Activated CD4-positive, alpha-beta T cell treated with anti-CD3 and anti-CD28 coated beads, Interleukin-2, amount 50 U/mL, for 4 hours (primary cell): ENCODE measurements at places on chromosomes 6 and 20.

DNA sequence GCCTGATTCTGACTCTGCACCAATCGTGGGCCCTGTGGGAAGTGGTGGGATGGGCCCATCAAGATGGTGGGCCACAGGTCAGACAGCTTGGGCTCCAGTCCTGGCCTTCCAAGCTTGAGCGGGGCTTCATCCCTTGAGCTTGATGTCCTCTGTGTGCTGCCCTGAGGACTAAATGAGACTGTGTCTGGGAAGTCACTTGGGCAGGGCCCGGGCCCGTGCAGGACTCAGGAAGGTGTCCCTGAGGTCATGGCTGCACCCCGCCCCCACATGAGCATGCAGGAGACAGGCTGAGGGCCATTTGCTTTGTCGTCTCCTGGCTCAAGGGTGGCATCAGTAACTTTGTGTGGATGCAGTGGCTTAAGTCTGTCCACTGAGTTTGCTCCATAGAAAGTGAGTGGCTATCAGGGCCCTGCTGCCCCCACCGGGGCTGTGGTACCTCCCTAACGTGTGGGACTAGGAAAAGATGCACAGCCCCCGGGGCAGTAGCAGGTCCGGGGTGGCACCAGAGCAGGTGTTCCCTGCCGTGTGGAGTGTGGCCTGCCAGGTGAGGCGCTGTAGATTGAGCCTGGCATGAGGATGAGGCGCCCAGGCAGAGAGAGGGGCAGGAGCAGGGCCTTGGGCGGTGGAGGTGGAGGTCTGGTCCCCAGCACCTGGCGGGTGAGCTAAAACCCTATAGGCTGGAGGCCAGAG lies 298.6 kb downstream of the TAF4 start:
- no peak for DNase-seq

GRCh38 chr6:71706523-71706922 lies 179.8 kb upstream of the RIMS1 start:
- DNase-seq = no peak

DNA sequence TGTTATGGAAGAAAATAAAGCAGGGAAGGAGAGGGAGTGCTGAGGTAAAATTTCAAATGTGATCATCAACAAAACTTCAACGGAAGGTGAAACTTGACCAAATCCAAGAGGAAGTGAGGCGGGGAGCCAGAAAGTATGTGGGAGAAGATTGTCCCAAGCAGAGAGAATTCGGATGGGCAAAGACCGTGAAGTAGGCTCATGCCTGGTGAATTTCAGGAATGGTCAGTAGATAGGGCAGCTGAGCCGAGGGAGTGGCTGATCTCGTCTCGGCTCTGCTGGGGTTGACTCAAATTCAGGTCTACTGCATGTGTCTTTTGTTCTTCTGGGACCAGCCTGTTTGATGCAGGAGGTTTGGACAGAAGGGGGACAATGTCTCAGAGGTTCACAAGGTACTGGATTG lies 7.0 kb upstream of the CSNK2A1 start:
- no peak for DNase-seq

DNA sequence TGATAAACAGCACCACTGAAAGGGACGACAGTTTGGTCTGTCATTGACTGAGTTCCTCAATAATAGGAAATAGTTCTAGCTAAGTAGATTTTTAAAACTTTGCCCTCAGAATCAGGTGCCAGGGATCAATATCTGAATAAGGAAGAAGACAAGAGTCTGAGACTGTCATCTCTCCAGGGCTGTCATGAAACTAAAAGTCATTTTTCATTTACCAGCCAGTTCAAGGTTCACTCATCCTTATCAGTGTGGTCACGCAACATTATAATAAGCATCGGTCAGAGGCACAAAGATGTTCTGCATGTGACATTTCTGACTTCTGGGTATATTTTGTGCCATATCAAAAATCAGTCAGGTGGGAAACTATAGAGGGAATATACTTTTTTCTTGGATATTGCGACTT lies 52.5 kb upstream of the E2F3 start:
- no peak for DNase-seq

DNA sequence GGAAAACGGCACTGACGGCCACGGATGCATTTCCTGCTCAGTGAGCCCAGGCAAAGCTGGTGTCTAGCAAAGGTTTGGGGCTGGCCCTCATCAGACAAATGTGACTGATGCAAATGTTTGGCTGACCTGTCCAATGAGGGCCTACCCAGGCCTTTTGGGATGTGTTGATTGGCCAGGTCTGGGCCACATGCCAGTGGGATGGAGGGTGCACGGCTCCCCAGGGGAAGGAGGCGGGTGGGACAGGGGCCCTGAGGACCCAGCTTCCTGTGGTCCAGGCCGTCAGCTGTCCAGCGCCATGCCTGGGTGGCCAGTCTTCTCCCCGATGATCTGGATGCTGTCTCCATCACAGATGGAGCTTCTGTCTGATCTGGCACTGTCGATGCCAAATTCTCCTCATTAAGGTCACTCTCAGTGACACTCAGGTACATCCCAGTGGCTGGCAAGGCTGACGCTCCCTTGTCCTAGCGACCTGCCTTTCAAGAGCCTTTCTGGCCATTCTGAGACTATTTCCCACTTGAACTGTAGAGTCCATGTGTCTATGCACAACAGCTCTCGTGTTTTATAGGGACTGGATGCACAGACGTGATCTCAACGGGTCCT lies 43.0 kb downstream of the NTSR1 start:
- no peak for DNase-seq

DNA sequence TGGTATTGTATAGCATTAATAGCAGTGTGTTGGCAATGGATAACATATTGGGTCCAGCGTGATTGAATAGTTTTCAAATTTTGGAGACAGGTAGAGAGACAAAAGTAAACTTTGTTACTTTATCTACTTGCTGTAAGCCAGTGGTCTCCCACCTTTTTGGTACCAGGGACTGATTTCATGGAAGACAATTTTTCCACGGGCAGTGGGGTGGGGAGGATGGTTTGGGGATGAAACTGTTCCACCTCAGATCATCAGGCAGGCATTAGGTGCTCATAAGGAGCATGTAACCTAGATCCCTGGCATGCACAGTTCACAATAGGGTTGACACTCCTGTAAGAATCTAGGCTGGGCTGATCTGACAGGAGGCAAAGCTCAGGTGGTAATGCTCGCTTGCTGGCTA lies 14.6 kb upstream of the PROKR2 start:
- DNase-seq = no peak

DNA sequence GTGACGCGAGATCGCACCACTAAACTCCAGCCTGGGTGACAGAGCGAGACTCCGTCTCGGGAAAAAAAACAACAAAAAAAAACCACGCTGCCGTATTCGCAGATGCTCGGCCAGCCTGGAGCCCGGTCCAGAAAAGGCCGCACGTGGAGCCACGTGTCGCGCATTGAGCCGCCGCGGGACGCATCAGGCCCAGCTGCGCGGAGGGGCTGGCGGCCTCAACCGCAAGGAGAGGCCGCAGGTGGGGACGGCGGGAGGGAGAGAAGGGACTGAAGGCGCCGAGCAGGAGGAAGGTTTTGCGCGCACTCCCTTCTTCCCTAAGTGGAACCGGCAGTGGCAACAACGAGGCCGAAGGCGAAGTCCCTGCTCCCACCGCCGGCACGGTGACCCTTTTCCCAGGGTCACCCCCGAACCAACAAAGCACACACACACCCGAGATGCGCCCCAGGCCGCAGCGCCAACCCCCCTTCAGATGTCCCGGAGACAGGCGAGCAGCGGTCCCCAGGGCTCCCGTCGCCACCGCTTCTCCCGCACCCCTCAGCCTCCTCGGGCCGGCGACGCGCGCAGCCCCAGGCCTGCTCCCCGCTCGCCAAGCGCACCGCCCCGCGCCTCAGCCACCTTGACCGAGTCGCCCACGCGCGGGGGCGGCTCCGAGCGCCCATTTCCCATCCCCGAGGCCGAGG lies 681 bp downstream of the SYCP2 start:
- DNase-seq = no peak

DNA sequence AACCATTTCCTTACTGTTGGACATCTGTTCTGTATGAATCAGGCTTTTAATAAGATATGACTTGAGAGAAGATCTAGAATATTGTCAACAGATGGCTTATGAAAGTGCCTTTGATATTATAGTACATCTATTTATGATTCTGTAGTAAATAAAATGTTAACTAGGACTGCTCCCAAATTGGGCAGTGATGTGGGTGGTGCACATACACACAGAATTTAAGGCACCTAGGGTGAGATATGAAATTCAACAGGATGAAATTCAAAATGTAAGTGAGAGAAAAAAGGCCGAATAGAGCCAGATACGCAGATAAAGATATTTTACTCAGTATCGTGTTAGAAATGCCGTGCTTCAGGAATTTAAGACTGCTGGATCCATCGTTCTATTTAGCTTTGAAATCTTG lies 26.3 kb downstream of the FAM50B start:
- no peak for DNase-seq

DNA sequence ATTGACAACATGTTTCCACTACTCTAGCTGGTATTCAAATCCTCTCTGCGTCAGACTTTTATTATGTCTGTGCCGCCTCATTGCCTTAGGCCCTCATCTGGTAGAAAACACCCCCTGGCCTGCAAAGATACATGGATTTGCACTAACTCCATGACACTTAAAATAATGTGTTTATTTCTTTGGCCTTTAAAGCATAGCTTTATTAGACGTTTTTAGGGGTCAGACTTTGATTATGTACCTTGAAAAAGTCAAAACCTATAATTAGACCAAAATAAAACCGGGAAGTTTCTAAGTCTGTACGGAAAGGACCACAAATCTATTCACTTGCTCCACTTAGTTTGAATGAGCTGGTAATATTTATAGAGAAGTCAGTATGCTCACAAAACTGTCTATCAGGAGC lies 357.9 kb upstream of the NOX3 start:
- no peak for DNase-seq

GRCh38 chr20:38147163-38147562 lies 17.9 kb downstream of the TGM2 start:
- no peak for DNase-seq

DNA sequence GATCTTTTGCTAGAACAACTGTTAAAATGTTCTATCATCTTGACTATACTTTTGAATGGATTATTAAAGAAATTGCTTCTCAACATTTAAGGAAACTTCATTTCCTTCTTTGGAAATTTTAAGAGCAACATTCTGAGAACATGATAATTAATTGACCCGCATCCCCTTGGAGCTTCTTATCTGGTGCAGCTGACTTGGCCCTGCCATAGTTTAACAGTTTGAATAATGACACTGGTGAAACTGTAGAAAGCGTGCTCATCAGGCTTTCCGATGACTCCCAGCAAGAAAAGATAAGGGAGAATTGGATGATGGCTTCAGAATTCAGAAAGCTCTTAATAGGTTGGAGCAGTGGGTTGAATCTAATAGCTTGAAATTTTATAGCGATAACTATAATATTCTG lies 38.1 kb downstream of the SNX9 start:
- no peak for DNase-seq

DNA sequence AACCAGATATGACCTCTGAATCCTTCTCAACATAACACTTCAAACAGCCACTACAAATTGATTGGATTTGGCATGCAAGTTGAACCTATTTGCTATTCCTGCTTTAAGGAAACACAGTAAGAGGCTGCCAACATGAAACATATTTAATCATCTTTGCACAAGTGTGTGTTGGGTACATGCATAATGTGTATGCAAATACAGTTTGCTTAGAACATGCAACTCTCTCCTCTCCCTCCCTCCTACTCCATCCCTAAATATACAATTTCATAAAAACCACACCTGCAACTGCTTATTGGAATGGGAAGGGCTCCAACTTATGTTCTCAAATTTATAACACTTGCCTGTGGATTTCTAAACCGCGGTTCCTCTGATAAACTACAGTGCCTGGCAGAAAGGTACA lies 71.5 kb downstream of the CD83 start:
- DNase-seq = no peak

DNA sequence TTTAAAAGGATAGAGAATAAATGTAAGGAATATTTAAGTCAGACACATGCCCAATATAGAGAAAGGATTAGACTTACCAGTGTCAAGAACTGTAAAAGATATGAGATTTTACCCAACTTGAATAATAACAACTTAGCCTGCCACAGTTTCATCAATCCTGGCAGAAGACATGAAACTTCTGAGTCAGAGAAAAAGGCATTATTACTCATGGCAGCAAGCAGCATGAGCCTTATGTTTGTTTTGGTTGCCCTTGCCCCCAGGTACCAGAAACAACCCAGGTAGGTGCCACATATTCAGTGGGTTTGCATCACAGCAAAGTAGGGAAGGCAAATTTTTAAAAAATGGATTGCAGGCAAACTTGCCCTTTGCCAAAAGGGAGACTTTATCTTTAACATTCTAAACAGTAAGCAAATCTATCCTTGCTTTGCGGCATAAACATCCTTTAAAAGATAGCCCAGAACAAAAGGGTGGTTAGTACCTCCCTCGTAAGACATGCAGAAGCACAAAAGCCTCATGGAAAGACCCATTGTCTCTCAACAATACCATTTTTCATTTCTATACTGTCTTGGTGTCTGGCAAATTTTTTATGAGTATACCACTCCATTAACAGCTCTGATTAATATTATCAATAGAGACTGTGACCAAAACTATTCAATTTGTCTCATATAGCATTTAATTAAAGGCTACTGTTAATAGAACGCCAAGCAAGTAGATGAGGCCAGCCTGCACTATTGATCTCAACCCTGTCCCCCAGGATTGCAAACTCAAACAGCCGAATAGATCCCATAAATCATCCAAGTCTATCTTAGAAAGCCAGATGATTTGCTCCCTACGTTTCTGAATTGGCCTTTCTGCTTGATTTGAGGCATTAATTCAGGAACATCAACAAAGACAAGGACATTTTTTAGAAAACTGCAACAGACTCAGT lies 185.1 kb downstream of the COL19A1 start:
- DNase-seq = no peak

GRCh38 chr20:53402233-53403005 lies 191.2 kb downstream of the ZNF217 start:
- DNase-seq = peak; percentile 12

GRCh38 chr20:59782986-59783640 lies 150.3 kb downstream of the SYCP2 start:
- no peak for DNase-seq

DNA sequence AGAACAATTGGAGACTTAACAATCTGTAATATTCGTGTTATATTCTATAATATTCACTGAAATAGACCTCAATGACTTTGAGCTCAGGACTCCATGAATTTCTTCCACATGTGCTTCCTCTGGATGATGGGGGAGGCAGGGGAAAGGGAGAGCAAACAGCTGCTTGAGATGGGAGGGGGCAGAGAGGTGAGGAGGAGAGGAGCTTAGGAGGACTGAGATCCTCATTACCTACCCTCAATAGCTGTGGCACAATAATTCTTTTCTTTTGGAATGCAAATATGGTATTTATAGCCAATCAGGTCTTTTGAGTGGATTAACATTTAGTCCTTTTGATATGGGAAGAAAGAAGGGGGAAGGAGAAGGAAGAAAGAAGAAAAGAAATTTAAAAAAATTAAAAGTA lies 64.1 kb upstream of the ZNF217 start:
- DNase-seq = no peak

- no peak for DNase-seq
Observed at GRCh38 chr6:15036690-15037245, 209.1 kb upstream of the JARID2 start.

GRCh38 chr20:46994341-46994740 lies 99.7 kb downstream of the EYA2 start:
- DNase-seq = peak; percentile 11

DNA sequence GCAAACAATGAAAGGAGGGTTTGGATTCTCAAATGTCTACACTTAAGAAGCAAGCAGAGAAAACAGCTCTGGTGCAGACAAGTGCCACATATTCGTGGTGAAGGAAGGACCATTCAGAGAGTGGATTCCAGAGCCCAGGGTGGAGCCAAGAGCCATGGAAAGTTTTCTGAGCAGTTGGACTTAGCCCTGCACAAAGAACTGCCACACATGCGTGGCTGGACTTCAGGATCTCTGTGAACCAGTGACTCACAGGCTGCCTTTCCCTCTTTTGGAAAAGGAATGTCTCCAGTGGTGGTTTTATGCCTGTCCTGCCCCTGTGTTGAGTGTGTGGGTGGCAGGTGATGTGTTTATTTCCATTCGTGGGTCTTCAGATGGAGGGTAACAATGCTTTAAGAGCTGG lies 489.5 kb downstream of the CDH26 start:
- DNase-seq = no peak
